ENCODE measurements at places on chromosomes 5 and 9.
A peak's percentile ranks its signal among the peaks of the same experiment; 100 is the strongest.

DNA sequence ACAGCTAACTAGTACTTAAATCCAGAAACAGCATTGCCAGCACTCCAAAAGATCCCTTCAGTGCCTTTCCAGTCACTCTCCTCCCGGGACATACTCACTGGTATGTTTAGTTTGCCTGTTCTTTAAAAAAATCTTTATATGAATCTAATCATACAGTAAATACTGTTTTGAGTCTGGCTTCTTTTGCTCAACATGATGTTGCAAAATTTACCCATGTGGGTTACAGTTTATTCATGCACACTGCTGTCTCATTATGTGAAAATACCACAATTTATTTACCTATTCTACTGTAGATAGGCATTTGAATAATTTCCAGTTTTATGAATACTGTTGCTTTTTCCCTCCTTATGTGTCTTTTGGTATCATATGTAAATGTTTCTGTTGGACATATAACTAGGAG is 13.5 kb downstream of the NDFIP1 start:
- DNase-seq, result no peak

GRCh38 chr9:127200106-127200862 is 64.3 kb upstream of the GARNL3 start:
- DNase-seq, result no peak

DNA sequence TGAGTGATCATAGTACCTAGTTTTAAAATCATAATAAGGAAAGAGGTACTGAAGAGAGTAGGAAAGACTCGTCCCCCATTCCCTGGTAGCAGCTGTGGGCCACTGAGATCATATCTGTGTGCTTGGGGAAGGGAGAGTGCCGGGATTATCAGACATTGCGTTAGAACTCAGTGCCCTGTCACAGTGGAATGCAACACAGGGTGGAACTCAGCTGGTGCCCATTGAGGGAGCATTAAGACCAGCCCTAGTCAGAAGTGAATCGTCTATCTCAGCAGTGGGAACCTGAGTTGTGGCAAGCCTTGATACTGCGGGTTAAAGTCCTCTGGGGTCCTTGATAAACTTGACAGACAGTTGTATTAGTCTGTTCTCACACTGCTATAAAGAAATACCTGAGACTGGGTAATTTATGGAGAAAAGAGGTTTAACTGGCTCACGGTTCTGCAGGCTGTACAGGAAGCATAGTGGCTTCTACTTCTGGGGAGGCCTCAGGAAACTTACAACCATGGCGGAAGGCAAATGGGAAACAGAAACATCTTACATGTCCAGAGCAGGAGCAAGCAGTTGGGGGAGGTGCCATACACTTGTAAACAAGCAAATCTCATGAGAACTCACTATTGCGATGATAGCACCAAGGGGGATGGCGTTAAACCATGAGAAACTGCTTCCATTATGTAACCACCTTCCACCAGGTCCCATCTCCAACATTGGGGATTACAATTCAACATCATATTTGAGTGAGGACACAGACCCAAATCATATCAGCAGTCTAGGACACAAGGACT is 33.1 kb downstream of the NDUFAF2 start:
- DNase-seq, result no peak

- peak; percentile 22 for DNase-seq
These were observed 329.2 kb downstream of the EBF1 start for GRCh38 chr5:158770506-158770905.

GRCh38 chr5:31100047-31100575 is 93.4 kb upstream of the CDH6 start:
- DNase-seq, result no peak

DNA sequence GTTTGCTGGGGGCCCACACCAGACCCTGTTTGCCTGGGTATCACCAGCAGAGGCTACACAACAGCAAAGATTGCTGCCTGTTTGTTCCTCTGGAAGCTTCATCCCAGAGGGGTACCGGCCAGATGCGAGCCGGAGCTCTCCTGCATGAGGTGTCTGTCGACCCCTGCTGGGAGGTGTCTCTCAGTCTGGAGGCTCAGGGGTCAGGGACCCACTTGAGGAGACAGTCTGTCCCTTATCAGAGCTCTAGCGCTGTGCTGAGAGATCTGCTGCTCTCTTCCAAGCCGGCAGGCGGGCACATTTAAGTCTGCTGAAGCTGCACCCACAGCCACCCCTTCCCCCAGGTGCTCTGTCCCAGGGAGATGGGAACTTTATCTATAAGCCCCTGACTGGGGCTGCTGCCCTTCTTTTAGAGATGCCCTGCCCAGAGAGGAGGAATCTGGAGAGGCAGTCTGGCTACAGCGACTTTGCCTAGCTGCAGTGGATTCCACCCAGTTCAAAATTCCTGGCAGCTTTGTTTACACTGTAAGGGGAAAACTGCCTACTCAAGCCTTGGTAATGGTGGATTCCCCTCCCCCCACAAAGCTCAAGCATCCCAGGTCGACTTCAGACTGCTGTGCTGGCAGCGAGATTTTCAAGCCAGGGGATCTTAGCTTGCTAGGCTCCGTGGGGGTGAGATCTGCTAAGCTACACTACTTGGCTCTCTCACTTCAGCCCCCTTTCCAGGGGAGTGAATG is 206.0 kb upstream of the TLX3 start:
- no peak for DNase-seq

DNA sequence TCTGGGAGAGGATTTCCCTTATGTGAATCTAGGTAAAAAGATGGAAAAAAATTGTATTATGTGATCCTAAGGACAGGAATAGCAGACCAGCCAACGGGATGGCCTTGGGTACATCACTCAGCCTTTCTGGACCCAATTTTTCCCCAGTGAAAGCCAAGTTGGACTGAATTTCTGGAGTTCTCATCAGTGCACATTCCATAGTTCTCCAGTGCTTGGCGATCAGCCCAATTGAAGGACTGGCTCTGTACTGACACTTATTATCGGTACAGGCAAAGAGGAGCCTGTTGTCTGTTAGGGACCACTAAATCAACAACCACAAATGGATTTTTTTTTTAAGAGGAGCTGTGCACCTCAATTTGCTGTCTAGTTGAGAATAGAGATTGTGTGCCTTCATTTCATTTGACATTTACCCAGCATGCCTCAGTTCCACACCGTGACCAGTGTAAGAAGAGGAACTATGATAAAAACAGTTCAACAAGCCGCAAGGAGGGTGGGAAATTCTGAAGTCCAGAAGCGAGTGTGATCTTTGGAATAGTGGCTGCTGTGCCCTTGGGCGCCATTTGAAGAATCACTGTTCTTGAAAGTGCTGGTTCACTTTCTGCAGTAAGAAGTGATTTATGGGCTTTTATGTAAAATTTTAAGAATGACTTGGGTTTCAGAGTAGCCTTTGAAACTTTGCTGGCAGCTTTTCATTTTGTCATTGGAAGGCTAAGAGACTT is 8.0 kb downstream of the ARL10 start:
- peak; percentile 20 for DNase-seq

DNA sequence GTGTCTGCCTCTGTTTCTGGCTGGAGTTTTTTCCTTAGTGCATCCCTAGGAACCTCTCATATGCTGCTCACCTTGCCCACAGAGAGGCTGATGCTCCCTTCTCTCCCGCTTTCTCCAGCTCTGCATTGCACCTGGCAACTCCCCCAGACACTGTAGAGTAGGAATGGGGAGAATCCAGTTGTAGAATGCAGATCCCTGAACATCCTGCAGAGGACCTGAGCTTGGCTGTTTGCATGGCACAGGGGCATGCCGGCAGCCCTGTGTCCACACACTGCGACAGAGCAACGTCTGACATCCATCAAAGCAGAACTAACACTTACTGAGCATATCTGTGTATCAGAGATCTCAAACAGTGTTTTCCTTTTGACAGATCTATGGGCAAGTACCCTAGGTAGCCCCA is 19.9 kb downstream of the IDNK start:
- DNase-seq, result no peak

- no peak for DNase-seq
These were observed 53.3 kb upstream of the LMNB1 start for GRCh38 chr5:126723643-126724042.

- DNase-seq, result no peak
These were observed 49.1 kb upstream of the EXOC3 start for GRCh38 chr5:393846-394275.

DNA sequence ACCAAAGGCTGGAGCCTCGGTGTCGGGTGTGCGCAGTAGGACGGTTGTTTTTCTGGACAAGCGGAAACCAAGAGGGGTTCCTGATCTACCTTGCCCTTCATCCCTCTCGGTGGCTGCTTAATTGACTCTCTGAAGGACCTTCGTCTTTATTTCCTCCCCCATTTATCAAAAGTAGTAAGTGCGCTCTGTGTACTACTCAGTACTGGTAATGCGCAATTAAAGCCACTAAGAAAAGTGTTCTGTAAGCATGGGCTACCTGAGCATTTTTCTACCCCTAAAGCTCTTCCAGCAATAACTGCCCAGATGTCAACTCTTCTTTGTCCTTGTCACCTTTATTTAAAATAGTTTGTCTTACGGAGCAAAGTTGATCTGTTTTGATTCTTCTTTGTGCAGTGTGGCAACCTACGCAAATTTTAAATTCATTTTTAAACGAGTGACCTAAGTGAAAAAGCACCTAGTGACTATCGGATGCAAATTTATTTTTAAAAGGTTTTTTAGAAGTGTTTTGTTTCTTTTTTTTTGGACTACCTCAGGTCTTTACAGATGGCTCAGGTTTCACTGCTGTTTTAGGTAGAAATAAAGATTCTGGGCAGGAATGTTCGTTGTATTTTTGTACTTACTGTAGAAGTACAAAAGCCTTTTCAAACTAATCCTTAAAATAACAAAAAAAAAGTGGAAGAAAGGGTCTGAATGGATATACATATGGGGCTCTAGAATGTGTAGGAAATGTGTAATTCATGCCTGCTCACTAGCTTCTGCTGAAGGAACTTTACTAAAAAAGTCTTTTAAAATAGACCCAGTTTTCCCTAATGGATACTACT is 2.0 kb downstream of the JMY start:
- no peak for DNase-seq

- DNase-seq, result peak; percentile 58
These were observed 18.4 kb downstream of the AGXT2 start for GRCh38 chr5:35029333-35029732.

GRCh38 chr5:33810491-33811120 is 81.2 kb downstream of the ADAMTS12 start:
- DNase-seq, result no peak

DNA sequence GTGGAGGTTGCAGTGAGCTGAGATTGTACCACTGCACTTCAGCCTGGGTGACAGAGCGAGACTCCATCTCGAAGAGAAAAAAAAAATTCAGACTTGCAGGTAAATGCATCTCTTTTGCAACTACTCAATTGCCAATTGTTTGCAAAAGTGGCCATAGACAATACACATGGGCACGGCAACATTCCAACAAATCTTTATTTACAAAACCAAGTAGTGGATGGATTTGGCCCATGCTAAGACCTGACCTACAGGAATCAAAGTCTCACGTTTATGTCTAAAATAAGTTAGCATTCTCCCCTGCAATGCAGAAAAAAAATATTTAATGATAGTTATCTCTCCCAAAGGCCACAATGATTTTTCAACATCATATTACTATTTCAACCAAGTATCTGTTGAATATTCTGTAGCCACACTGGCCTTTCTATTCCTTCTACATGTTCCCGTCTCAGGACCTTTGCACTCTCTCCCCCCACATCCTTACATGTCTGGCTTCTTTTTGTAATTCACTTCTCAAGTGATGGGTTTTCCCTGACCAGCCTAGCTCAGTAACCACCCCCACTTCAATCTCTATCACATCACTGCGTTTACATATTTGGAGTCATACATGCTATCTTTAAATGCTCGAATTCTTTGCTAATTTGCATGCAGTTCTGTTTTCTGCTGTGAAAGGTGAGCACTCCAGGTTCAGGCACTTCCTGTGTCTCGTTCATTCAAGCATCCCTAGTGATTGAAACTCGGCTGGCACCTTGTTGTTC is 54.2 kb downstream of the FNBP1 start:
- DNase-seq, result peak; percentile 24

DNA sequence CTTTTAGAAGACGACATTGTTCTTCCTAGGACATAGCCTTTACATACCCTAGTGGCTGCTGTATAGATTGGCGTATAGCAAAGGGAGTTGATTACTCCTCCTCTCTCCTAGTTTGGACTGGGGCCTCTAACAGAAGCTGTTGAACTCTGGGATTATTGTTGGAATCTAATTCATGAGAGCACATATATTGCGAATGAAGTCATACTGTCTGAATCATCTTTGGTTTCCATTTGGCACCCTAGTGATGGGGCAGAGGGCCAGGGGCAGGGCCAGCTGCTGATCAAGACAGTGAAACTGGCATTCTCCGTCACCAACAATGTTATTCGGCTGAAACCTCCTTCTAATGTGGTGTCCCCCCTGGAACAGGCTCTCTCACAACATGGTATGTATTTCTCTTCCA is 40.3 kb downstream of the NUP188 start:
- DNase-seq, result no peak

GRCh38 chr9:14441976-14442651 is 128.2 kb upstream of the NFIB start:
- no peak for DNase-seq

- no peak for DNase-seq
These were observed 116.2 kb downstream of the PRELID2 start for GRCh38 chr5:145718956-145719355.

DNA sequence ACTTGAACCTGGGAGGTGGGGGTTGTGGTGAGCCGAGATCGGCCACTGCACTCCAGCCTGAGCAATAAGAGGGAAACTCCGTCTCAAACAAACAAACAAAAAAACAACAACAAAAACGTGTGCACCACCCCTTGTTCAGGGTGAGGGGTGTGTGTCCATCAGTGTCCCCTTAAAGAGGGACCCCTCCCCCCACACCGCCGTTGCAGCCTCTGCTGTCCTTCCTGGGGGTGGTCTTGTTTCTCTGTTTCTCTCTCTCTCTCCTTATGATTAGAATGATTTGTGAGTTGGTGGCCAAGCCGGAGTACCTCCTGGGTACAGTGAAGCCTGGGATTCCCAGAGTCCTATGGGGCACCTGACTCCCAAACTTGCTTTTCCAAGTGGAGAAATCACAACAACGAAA is 49.6 kb downstream of the RGS3 start:
- DNase-seq, result no peak

GRCh38 chr5:68423154-68423811 is 207.7 kb downstream of the PIK3R1 start:
- peak; percentile 87 for DNase-seq

- no peak for DNase-seq
These were observed 17.2 kb upstream of the C5orf15 start for GRCh38 chr5:133985540-133986180.

DNA sequence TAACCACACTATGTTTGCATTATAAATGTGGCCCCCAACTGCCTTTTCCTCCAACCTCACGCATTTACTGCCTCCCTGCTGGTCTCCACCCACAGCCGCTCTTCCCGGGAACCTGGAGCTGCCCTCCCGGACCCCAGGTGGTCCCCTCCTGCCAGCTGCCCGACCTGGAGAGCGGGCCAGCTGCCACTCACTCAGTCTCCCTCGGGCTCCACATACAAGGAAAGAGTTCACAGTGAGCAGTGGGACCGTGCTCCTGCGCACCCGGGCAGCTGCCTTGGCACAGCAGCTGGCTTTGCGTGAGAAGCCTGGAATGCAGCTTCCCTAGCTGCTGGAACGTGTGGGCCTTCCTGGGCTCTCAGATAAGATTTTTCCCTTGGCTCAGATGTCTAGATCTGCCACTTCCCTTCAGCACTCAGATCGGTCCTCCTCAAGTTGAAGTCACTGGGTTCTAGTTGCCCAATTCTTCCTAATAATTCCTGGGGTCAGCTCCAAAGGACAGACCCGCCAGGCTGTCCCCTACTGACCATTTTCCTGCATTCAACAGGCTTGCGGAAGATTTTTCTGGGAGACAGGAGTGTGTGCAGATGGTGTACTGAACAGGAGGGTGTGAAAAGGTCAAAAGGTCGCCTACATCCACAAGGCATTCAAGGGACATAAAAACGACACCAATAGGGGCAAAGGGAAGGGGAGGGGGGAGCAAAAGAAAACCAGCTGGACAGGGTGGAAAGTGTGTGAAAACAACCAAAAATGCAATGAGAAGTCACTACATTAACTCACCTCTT is 69.1 kb downstream of the MYO10 start:
- no peak for DNase-seq

Measured in suppressor macrophage treated with lipopolysaccharide for 1 hour (primary cell).